ENCODE measurements at places on chromosomes 12 and 14.

- no peak for DNase-seq
These were observed 165.6 kb upstream of the TMCC3 start for GRCh38 chr12:94815958-94816357.

GRCh38 chr14:92463141-92463540 is 50.4 kb upstream of the RIN3 start:
- no peak for DNase-seq

GRCh38 chr12:63940310-63941005 is 96.0 kb downstream of the SRGAP1 start:
- DNase-seq, result peak; percentile 9

- DNase-seq, result no peak
These were observed 9.0 kb downstream of the TAPBPL start for GRCh38 chr12:6460751-6461371.

DNA sequence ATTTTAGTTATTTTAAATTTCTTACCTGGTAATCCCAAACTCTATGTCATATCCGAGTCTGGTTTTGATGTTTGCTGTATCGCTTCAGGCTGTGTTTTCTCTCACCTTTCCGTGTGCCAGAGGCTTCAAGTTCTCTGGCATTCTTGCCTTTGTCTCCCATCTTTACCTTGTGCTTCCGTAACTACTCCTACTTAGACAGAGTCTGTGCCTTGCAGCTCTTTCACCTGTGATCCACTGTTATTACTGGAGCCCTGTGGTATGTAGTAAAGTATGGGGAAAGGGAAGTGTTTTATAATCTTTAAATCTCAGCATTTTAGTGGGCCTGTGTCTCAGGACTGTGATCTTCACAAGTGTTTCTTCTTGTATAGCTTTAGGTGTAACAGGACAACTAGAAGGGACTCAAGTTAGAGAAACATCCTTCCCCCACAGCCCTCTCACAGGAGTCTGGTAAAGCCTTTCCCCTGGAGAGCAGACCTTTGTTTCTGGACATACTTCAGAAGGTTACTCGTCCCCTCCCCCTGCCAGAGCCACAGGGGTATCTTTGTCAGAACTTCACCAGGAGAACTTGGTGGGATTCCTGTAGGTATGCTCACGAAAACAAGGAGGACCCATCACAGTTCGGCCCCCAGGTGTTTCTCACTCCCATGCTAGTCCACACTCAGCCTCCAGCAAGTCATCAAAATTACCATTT is 11.1 kb downstream of the IFNG start:
- DNase-seq, result no peak

DNA sequence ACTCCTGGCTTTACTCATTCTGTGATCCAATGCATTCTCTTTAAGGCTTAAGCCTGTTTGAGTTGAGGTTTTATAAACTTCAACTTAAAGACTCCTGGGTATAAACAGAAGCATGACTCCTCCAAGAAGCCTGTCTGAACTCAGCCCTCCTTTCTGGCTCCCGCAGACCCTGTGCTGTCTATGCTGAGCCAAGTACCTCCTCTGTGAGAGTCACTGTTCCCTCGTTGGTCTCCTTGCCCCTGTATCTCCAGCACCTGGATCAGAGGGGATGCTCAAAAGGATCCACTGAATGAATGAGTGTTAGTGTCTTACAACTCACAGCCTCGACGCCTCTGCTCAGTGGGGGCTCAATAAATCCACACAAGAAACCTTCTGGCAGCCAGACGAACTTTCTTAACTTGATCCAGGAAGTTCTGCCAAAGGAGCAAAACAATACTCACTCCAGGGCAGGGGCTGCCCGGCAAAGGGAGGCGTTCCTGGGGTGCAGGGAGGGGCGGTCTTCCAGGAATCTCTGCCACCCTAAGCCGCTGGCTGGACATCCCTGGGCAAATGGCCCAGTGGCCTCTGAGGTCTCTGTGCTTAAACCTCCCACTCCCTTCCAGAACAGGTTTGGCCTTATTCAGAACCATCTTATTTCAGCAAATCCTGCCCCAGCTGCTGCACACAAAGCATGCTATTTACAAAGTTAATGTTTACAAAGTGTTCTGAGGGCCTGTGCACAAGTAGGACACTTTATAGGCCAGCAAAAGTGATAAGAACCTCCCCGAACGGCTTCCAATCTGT is 32.9 kb downstream of the MAP1LC3B2 start:
- peak; percentile 7 for DNase-seq

- DNase-seq, result no peak
These were observed 14.5 kb upstream of the KRT83 start for GRCh38 chr12:52335598-52336262.

DNA sequence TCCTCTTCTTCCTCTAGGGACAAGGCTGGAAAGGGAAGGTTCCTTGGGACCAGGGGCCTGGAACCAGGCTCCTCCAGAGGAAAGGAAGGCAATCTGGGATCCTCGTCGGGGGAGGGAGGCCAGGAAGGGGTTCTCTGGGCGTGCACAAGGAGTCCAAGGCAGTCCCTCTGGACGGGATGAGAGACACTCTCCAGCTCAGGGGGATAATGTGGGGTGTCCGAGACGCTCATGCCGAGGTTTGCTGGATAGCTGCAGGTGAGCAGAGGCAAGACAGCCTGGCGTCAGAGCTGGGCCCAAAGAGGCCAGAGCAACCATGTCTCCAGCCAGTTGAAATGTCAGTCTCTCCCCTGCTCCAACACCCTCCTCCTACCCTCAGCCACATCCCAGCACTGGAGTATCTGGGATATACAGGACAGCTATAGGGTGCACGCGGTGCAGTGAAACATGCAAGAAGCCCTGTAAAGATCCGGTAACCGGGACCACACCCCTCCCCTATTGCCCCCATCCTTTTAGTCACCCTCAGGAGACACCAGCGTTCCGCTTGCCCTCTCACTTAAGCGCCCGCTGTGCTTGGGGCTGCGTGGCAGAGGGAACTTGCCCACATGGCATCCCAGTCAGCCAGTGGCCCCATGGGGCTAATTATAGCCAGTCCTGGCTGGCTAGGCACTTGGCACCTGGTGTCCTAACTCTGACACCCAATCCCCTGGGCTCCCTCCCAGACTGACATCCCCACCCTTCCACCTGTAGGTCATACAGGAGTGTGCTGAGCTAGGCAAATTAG is at the start of gene KLHL33:
KLHL33 (minus strand) TSS at position 585 of the 781 bp plus-strand sequence; CDS start at position 230, 355 bp downstream.
- no peak for DNase-seq

GRCh38 chr12:72368719-72369422 is 96.7 kb downstream of the TRHDE start:
- DNase-seq, result no peak

- DNase-seq, result no peak
These were observed 271.0 kb upstream of the RTL1 start for GRCh38 chr14:101174522-101174838.

Data from hypothalamus (tissue), 51 donors.